IMR-90 (cell line): ENCODE measurements at places on chromosomes 7 and 10. TPM values are rescaled to one million over a fixed set of nuclear protein-coding genes. Genes with fewer than 3 reads are reported as not detected.

Gene CALHM1
- not detected in 2 replicates for total RNA-seq

Gene STOX1
- under 0.01 and 0.18 TPM in 2 replicates for total RNA-seq

Gene NPTX2
- under 0.01 TPM in 2 replicates for total RNA-seq

Gene EVX1
- total RNA-seq = not detected in 2 replicates

Gene SSC4D
- 0.36 and 0.56 TPM in 2 replicates for total RNA-seq
